ENCODE measurements at places on chromosomes 13 and 19.

GRCh38 chr13:50012396-50013169, 2.7 kb upstream of the KCNRG start:
- no peak for DNase-seq

DNA sequence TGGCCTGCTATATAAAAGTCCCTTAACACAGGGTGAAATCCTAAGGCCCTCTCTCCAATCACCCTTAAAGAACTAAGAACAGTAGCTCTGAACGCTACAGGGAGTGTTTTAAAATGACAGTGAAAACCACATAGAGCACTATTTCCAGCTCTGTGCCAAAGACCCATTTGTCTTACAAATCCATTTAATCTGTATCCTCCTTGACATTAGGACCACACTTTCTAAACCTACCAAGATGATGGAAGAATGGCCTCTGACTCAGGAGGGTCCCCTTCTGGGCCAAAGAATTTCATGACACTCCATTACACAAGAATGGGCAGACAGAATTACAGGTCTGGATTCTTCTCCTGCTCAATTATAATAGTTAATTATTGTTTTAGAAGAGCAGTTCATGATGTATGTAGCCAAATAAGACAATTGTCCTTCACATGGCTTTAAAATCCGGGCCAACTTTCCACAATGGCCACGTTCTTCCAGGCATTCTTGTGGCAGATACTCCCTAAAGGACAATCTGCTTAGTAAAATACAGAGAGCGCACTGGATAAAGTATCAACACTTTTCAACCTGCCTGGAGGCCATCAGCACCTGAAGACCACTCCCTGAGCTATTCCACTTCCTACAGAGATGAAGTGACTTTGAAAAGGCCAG, 61.0 kb downstream of the STK24 start:
- DNase-seq: no peak

- DNase-seq: no peak
These were observed 2125.7 kb upstream of the PCDH20 start for GRCh38 chr13:63541336-63541735.

GRCh38 chr13:73837147-73837546, 297.1 kb downstream of the KLF12 start:
- no peak for DNase-seq

DNA sequence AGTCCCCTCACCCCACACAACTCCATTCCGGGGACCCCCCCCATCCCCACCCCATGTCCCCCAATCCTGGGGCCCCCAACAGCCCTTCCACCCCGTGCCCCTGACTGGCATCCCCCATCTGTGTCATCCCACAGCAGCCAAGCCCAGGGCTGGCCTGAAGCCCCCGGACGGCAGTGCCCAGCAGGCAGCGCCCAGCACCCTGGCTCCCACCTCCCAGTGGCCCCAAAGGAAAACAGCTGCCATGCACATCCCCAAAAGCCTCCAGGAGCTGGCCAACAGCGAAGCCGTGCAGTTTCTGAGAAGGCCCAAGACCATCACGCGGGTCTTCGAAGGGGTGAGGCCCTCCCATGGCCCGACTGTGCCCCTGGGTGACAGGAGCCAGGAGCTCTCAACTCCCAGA, 1.4 kb downstream of the SYNGR4 start:
- no peak for DNase-seq

- no peak for DNase-seq
These were observed 574 bp downstream of the MKNK2 start for GRCh38 chr19:2050349-2050990.

- DNase-seq: no peak
These were observed 22.8 kb downstream of the RFX1 start for GRCh38 chr19:13983213-13983889.
